ENCODE measurements at places on chromosomes 3 and 15. TPM values are rescaled to one million over a fixed set of nuclear protein-coding genes. Genes with fewer than 3 reads are reported as not detected.

GRCh38 chr15:94059013-94059587 is 172.3 kb upstream of the MCTP2 start:
- H3K27me3 ChIP-seq: no peaks in the 10 kb centered on the region
- no peaks in the 10 kb centered on the region for H3K36me3 ChIP-seq
- H3K4me3 ChIP-seq: no peak overlapping the region

DNA sequence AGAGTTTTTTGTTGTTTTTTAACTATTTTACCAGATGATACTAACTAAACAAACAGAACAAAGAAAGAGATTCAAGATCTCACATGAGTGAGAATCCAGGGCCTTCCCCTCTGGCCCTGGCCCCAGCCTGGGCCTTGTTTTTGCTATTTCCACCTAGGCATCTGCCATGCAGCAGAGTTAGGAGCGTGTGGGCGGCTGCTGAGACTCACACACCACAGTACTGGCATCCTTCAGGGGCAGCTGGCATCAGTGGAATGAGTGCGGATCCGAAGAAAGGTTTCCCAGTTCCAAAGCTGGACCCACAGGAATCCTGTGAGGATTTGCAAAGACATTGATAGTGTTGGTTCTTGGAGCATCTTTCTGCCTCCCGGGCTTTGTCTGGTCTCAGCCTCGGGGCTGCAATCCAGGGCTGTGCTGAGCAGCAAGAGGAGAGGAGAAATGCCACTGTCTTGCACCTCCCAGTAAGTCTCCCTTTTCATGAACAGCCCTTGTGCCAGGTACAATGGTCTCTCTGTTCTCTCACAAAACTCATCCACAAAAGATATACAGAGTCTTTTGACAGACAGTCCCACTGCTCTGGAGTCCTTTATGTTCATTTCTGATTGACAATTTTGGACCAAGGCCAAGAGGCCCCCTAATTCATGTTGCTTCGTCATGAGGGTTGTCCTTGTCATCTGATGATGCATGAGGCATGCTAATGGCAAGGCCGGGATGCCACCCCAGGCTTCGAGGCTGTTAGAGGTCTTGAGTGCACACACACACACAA is 46.6 kb downstream of the APH1B start:
- no peaks in the 10 kb centered on the region for H3K4me1 ChIP-seq
- no peaks in the 10 kb centered on the region for H3K27me3 ChIP-seq
- H3K36me3 ChIP-seq: no peaks in the 10 kb centered on the region
- H3K4me3 ChIP-seq: no peak overlapping the region
- DNase-seq: no peak
- no peak overlapping the region for H3K27ac ChIP-seq

DNA sequence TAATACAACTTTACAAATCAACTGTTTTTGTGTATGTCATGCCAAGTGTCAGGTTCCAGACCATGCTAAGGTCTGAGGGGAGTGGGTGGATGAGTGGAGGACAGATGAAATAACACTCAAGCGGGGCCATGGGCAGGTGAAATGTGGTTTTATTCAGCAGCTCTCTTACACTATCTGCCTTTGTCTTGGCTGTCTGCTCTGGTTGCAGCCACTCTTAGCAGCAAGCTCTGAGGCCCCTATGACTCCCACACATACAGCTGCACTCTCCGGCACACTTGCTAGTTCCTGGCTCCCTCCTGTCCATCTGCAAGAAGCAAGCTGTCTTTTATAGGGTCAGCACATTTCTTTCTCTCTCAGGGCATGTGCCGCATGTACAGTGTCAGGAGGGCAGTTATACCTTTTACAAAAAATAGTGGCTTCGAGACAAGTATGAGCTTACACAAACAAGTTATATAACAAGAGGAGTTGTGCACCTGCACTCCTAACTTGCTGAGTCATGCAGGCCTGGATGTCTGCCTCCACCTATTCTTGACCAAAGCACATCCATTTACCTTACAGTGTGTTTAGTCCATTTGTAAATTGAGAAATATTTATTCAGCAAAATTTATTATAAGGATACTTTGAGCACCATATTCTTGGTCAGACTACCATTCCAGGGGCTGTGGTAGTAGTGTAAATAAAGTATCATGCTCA is 683.7 kb upstream of the CBLB start:
- H3K4me1 ChIP-seq: no peaks in the 10 kb centered on the region
- no peak for DNase-seq
- H3K36me3 ChIP-seq: no peaks in the 10 kb centered on the region
- H3K4me3 ChIP-seq: no peak overlapping the region

GRCh38 chr3:185212559-185212958 is 41.3 kb downstream of the EHHADH start:
- peaks cover 2% of the 10 kb centered on the region for H3K4me1 ChIP-seq
- H3K27ac ChIP-seq: no peak overlapping the region
- no peak overlapping the region for H3K4me3 ChIP-seq

GRCh38 chr3:187705164-187705563 is 2.8 kb upstream of the RTP2 start:
- H3K4me1 ChIP-seq: no peaks in the 10 kb centered on the region
- no peak overlapping the region for H3K4me3 ChIP-seq
- H3K27me3 ChIP-seq: no peaks in the 10 kb centered on the region
- no peak for DNase-seq
- no peak overlapping the region for H3K27ac ChIP-seq
- H3K36me3 ChIP-seq: no peaks in the 10 kb centered on the region

- no peaks in the 10 kb centered on the region for H3K27me3 ChIP-seq
- DNase-seq: no peak
- no peak overlapping the region for H3K4me3 ChIP-seq
- H3K4me1 ChIP-seq: peaks cover 25% of the 10 kb centered on the region
- H3K36me3 ChIP-seq: no peaks in the 10 kb centered on the region
- no peak overlapping the region for H3K27ac ChIP-seq
These were observed 8.3 kb downstream of the ZNF710 start for GRCh38 chr15:90009301-90010022.

DNA sequence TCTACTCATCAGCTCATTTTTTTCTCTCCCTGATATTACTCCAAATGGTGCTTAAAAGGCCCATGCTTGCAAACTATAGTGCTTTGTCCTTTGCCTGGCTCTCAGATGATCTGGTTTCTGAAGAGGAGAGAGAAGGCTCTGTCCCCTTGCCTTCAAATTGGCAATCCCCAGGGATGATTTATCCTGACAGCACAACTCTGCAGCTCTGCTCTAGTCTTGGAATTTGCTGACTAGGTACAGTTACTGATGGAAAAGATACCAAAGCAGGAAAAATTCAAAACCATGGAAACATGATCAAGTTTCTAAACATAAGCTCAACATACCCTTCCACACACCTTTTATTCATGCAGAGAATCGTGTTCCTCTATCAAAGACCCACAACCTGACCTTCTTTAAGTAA is 106.7 kb upstream of the CADPS start:
- H3K4me3 ChIP-seq: no peak overlapping the region
- H3K27me3 ChIP-seq: no peaks in the 10 kb centered on the region
- H3K4me1 ChIP-seq: no peaks in the 10 kb centered on the region
- H3K27ac ChIP-seq: no peak overlapping the region
- no peaks in the 10 kb centered on the region for H3K36me3 ChIP-seq

GRCh38 chr3:26668696-26669095 is 46.1 kb downstream of the LRRC3B start:
- no peaks in the 10 kb centered on the region for H3K4me1 ChIP-seq
- DNase-seq: no peak
- H3K27ac ChIP-seq: no peak overlapping the region
- H3K36me3 ChIP-seq: no peaks in the 10 kb centered on the region

DNA sequence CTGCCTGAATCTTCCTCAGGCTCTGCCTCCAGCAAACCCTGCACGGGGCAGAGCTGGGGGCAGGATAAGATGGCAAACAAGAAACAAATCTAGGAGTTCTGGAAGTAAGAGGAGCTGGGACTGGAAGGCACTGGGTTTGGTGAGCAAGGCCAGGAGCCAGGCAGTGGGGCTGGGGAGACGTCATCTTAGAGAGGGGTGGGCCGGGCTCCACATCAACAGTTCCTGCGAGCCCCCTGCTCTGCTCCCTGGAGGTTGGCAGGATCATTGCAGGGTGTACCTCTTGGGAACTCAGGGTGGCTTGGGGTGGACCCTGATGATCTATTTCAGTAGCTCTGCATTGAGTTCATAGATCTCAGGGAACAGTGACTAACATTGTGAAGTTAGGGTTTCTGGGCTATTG is 87.3 kb upstream of the PRR23E start:
- no peaks in the 10 kb centered on the region for H3K4me1 ChIP-seq
- H3K4me3 ChIP-seq: no peak overlapping the region
- DNase-seq: no peak
- no peak overlapping the region for H3K27ac ChIP-seq

DNA sequence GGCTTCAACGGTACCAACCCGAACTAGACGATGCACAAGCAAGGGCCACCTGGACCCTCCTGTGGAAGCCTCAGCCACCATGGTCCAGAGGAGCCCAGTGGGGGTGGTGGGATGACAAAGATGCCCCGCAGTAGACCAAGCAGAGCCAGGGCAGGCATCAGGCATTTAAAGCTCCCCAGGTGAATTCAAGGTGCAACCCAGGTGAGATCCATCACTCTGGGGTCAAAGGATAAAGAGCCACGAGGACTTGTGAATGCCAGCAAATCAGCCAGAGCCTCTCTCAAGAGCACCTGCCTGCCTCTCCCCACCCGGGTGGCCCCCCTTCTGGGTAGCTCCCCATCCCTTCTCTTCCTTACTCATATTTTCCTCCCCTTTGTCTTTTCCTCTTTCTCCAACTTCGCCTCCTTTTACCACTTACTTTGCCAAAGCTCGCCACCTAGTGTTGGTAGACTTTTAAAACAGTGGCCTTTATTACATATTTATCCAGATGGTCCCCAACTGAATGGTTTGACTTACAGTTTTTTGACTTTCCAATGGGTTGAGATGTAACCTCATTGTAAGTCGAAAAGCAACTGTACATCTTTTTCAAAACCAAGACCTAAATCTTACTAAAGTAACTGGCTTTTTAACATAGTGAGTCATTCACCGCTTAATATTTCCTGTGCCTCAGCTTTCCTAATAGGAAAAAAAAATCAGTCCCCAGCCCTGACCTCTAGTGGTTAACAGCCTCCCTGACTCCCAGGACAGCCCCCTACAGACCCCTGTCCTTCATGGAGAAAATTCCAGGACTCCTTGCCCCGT is 18.8 kb downstream of the PLA2G4F start:
- DNase-seq: no peak
- H3K27ac ChIP-seq: no peak overlapping the region
- no peak overlapping the region for H3K4me3 ChIP-seq
- H3K4me1 ChIP-seq: no peaks in the 10 kb centered on the region

DNA sequence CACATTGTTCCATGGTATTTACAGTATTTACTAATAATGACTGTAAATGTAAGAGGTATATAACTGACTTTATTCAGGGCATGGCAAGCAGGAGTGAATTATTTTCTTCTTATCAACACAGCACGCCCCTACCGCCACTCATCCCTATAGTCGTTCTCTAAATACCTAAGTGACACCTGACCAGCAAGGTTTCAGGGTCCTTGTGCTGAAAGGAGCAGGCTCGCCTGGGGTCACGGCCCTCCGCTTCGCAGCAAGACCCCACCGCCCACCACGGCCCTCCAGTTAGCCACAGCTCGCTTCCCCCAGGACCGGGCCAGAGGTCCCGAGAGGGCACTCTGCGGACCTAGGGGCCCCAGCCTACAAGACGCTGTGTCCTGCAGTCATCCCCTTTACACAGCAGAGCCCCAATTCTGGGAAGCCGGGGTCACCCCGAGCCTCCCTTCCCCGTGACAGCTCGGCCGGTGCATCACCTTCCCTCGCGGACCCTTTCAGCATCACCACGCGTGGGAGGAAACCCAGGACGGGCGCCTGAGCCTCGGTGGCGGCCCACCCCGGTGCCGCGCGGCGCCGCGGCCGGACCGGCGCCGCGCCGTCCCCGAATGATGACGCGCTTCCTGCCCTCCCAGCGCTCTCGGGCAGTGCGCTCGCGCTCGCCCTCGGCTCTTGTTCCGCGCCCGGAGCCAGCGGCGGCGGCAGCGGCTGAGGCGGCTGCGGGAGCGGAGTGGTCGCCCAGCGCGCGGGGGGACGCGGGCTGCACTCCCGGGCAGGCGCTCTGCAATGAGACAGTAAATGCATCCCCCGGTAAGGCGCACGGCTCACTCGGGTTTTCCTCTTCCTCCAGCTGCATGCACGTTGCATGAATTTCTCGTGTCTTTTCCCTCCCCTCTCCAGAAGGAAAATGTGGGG is 225.1 kb upstream of the C2CD4B start:
- H3K4me3 ChIP-seq: peak within 1 kb of the TSS; percentile 84
- DNase-seq: peak; percentile 79
- H3K27ac ChIP-seq: peak within 1 kb of the TSS; percentile 19
- no peaks in the 10 kb centered on the region for H3K36me3 ChIP-seq
- H3K27me3 ChIP-seq: no peaks in the 10 kb centered on the region

GRCh38 chr3:26683902-26684301 is 61.3 kb downstream of the LRRC3B start:
- H3K27ac ChIP-seq: no peak overlapping the region
- no peak for DNase-seq
- H3K4me1 ChIP-seq: peaks cover 3% of the 10 kb centered on the region
- H3K4me3 ChIP-seq: no peak overlapping the region

DNA sequence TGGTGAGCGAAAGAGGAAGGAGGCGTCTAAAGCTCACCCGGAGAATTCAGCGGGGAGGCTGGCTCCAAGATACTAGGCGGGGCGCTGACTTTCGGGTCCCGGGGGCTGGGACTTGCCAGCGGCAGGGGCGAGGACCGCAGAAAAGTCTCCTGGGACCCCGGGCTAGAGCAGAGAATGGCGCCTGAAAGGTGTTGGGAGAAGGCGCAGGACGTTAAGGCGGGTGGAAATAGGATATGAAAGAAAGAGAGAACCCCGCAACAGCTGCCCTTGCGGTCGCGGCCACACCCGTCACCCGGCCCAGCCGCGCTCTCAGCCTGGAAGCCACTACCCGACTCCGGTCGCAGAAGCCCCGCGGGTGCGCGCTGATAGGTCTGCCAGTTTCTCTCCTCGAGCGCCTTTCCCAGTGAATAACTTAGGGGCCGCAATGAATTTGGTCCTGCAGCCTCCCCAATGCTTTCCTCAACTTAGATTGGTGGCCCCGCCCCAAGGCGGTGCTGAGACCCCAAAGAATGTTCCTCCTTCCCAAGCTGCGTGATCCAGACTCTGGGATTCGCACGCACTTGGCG is 604 bp downstream of the LTK start:
- peak overlapping the region; percentile 15 for H3K4me3 ChIP-seq
- no peaks in the 10 kb centered on the region for H3K4me1 ChIP-seq
- H3K27me3 ChIP-seq: no peaks in the 10 kb centered on the region
- no peak overlapping the region for H3K27ac ChIP-seq

DNA sequence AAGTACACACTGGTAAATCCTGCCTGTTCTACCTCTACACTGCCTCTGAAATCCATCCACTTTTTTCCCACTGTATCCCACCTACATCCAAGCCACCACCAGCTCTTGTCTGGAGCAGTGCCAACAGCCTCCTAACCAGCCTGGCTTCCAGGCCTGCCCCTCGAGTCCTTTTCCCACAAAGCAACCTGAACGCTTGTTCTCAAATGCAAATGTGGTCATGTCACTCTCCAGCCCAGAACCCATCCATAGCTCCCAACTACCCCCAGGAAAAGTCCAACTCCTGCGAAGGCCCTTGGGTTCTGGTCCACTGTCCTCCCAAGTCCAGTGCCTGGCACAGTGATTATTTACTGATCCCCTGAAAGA is 83.8 kb downstream of the SEMA5B start:
- no peaks in the 10 kb centered on the region for H3K36me3 ChIP-seq
- no peak overlapping the region for H3K27ac ChIP-seq
- H3K4me1 ChIP-seq: no peaks in the 10 kb centered on the region
- H3K27me3 ChIP-seq: no peaks in the 10 kb centered on the region
- DNase-seq: peak; percentile 30
- H3K4me3 ChIP-seq: no peak overlapping the region

Gene GOLGA6L4
- 3.0 TPM for total RNA-seq

Gene C3orf70
- total RNA-seq: 0.46 TPM

Gene LDHAL6B
- total RNA-seq: not detected

Gene KIF15
- total RNA-seq: 0.62 TPM

Gene CPN2
- not detected for total RNA-seq

Gene IL20RB
- total RNA-seq: 0.31 TPM

Gene ST8SIA2
- total RNA-seq: not detected

Gene GHRL
- 5.7 TPM for total RNA-seq

Gene IQCF5
- not detected for total RNA-seq

Gene C2CD4A
- total RNA-seq: 16.1 TPM
